ENCODE measurements at places on chromosomes 1 and 21. TPM values are rescaled to one million over a fixed set of nuclear protein-coding genes. Genes with fewer than 3 reads are reported as not detected.

The CBR3 gene
- polyA plus RNA-seq, result 8.0 TPM

The OR2T35 gene
- not detected for polyA plus RNA-seq

The BATF3 gene
- polyA plus RNA-seq, result 0.56 TPM

The DEDD gene
- 29.0 TPM for polyA plus RNA-seq

The PDZK1 gene
- 0.24 TPM for polyA plus RNA-seq

The TCHHL1 gene
- polyA plus RNA-seq, result not detected

GRCh38 chr1:72278461-72278860, 3.9 kb downstream of the NEGR1 start:
- H3K4me1 ChIP-seq, result peaks cover 14% of the 10 kb centered on the region
- no peak overlapping the region for H3K4me3 ChIP-seq
- DNase-seq, result no peak
- H3K27me3 ChIP-seq, result no peaks in the 10 kb centered on the region
- no peaks in the 10 kb centered on the region for H3K36me3 ChIP-seq

DNA sequence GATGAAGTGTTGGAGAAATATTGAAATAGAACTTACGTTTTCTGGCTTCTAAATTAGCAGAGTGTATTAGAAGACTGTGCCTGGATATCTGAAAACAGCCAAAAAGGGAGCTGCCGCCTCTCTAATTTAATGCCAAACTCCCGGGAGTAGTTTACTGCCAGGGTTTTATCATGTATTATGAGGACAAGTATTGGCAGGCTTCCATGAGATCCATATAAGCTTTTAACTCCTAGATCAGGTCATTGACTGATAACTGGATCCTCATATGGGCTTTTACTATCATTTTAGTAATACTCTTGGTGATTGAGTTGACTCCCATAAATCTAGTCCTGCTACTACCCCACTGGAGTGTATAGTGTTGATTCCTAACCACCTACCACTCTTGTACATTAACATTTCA, 178.4 kb upstream of the CXADR start:
- no peak overlapping the region for H3K27ac ChIP-seq
- no peak for DNase-seq
- no peaks in the 10 kb centered on the region for H3K27me3 ChIP-seq
- no peaks in the 10 kb centered on the region for H3K4me1 ChIP-seq
- H3K4me3 ChIP-seq, result no peak overlapping the region

GRCh38 chr1:156746728-156747631, 4.5 kb downstream of the HDGF start:
- peak overlapping the region; percentile 97 for H3K4me3 ChIP-seq
- peaks cover 26% of the 10 kb centered on the region for H3K36me3 ChIP-seq
- peak overlapping the region; percentile 84 for H3K27ac ChIP-seq
- no peaks in the 10 kb centered on the region for H3K27me3 ChIP-seq
- H3K4me1 ChIP-seq, result peaks cover 66% of the 10 kb centered on the region

DNA sequence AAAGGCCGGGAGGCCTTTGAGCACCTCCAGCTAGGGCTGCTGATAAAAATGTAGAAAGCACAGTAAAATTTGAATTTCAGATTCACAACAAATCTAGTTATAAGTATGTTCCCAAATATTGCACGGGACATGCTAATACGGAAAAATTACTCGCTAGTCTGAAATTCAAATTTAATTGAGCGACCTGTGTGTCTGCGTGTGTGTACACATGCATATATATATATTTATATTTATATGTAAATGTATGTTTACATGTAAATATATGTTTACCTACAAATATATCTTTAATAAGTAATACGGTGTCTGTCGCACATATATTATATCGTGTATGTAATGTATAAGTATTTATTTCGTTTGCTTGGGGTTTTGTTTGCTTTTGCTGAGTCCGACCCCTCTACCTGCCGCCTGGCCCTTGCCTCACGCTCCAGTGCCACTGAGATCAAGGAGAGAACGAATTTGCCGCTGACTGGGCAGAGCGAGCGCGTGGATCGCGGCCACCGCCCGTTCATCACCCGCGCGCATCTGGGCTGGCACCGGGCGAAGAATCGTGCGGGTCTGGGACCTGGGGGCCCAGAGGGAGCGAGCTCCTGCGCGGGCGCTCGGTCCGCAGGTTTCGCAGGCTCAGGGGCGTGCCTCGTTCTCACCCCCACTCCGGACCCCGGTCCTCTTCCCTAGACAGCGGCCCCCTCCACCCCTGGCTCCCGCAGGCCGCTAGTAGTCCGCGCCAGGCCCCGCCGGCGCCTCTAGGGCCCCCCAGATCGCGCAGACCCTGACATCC, 534 bp upstream of the WRAP73 start:
- peaks cover 7% of the 10 kb centered on the region for H3K36me3 ChIP-seq
- peaks cover 24% of the 10 kb centered on the region for H3K4me1 ChIP-seq
- H3K27me3 ChIP-seq, result peaks cover 27% of the 10 kb centered on the region
- H3K27ac ChIP-seq, result peak overlapping the region; percentile 80
- no peak for DNase-seq

DNA sequence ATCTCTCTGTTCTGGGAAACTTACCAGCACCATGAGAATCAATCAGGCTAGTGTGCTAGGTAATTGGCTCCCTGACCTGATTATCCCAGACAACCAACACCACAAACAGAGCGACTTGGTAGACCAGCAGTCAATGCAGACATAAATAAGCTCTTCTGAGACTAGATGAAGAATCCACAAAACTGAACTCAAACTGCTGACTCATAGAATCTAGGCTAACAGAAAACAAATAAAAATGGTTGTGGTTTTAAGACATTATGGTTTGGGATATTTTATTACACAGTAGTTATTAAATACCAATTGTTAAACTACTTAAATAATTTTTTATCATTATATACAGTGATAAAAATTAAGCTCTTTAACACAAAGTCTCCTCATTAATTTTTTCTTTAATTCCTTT, 535.7 kb downstream of the COL11A1 start:
- H3K27me3 ChIP-seq, result no peaks in the 10 kb centered on the region
- DNase-seq, result no peak
- H3K27ac ChIP-seq, result no peak overlapping the region
- H3K4me3 ChIP-seq, result no peak overlapping the region
- no peaks in the 10 kb centered on the region for H3K36me3 ChIP-seq

- no peaks in the 10 kb centered on the region for H3K36me3 ChIP-seq
- no peak for DNase-seq
- H3K4me3 ChIP-seq, result no peak overlapping the region
- peaks cover 12% of the 10 kb centered on the region for H3K27me3 ChIP-seq
- H3K27ac ChIP-seq, result no peak overlapping the region
Measured at GRCh38 chr21:30953605-30954004, 72.2 kb upstream of the KRTAP11-1 start.

- peak overlapping the region; percentile 75 for H3K27ac ChIP-seq
- no peaks in the 10 kb centered on the region for H3K36me3 ChIP-seq
- H3K4me3 ChIP-seq, result no peak overlapping the region
- no peak for DNase-seq
- no peaks in the 10 kb centered on the region for H3K27me3 ChIP-seq
- H3K4me1 ChIP-seq, result peaks cover 10% of the 10 kb centered on the region
Measured at GRCh38 chr1:155202731-155203515, 4.8 kb downstream of the THBS3 start.

DNA sequence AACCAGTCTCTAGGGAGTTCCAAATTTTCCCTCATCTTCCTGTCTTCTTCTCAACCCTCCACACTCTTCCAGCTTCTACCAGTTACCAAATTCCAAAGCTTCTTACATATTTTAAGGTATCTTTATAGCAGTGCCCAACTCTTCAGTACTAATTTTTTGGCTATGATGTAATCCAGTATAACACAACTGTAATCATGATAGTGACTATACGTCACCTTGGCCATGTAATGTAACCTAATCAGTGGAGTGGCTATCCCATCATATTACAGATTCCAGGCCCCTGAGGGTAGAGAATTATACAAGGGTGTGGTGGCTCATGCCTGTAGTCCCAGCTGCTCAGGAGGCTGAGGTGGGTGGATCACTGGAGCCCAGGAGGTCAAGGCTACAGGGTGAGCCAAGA, 143.2 kb downstream of the CLEC20A start:
- H3K27ac ChIP-seq, result no peak overlapping the region
- no peaks in the 10 kb centered on the region for H3K4me1 ChIP-seq
- H3K27me3 ChIP-seq, result peaks cover 14% of the 10 kb centered on the region
- H3K36me3 ChIP-seq, result no peaks in the 10 kb centered on the region
- no peak for DNase-seq

DNA sequence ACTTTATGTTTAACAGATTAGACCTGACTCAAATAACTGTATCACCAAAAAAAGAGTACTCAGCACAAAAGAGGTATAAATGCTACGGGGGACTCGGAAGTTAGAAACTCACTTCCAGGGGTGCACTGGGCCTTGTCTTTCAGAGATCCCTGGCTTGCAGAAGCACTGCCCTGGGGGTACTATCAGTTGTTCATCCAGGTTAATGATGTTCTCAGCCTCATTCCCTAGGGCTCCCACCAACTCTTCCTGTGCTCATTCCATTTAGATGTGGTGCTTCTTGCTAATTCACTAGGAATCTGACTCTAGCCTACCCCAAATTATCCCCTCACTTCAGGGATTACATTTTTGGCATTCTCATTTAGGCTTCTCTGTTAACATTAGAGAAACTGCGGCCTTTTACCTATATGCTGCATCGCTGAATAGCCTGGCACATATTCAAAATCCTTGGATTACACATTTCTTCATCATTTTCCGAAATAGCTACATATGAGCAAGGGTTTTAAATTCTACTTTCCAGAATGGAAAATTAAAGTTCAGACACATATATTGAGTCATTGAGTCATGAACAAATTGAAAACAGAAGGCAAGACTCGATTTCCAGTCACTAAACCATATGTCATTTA, 338.5 kb downstream of the KCTD3 start:
- H3K4me3 ChIP-seq, result no peak overlapping the region
- DNase-seq, result no peak
- no peaks in the 10 kb centered on the region for H3K27me3 ChIP-seq
- no peaks in the 10 kb centered on the region for H3K36me3 ChIP-seq
- no peaks in the 10 kb centered on the region for H3K4me1 ChIP-seq
- H3K27ac ChIP-seq, result no peak overlapping the region

- H3K27me3 ChIP-seq, result no peaks in the 10 kb centered on the region
Measured at GRCh38 chr1:173222149-173223030, 15.3 kb upstream of the TNFSF4 start.

- no peak overlapping the region for H3K4me3 ChIP-seq
- DNase-seq, result no peak
- H3K36me3 ChIP-seq, result no peaks in the 10 kb centered on the region
- no peak overlapping the region for H3K27ac ChIP-seq
Measured at GRCh38 chr1:242185731-242186130, 186.8 kb upstream of the MAP1LC3C start.

- no peaks in the 10 kb centered on the region for H3K36me3 ChIP-seq
- H3K27ac ChIP-seq, result no peak overlapping the region
- no peak for DNase-seq
- H3K4me1 ChIP-seq, result peaks cover 2% of the 10 kb centered on the region
Measured at GRCh38 chr1:177947623-177948022, 22.2 kb downstream of the SEC16B start.

- H3K27ac ChIP-seq, result no peak overlapping the region
- DNase-seq, result no peak
- H3K4me3 ChIP-seq, result no peak overlapping the region
- no peaks in the 10 kb centered on the region for H3K36me3 ChIP-seq
- peaks cover 4% of the 10 kb centered on the region for H3K4me1 ChIP-seq
Measured at GRCh38 chr1:19000065-19000464, 43.6 kb upstream of the IFFO2 start.

DNA sequence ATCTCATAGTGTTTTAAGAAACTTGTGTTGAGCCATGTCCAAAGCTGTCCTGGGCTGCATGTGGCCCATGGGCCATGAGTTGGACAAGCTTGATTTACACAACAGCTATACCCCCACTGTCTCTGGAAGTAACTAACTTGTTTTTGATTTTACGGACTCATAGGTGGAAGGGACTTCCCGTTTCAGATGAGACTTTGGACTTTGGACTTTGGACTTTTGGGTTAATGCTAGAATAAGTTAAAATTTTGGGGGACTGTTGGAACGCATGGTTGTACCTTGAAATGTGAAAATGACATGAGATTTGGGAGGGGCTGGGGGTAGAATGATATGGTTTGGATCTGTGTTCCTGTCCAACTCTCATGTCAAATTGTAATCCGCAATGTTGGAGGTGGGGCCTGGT, 52.6 kb upstream of the ZSWIM5 start:
- H3K27ac ChIP-seq, result no peak overlapping the region
- H3K27me3 ChIP-seq, result peaks cover 4% of the 10 kb centered on the region
- H3K4me1 ChIP-seq, result no peaks in the 10 kb centered on the region
- peaks cover 5% of the 10 kb centered on the region for H3K36me3 ChIP-seq
- no peak overlapping the region for H3K4me3 ChIP-seq
- no peak for DNase-seq

- no peaks in the 10 kb centered on the region for H3K27me3 ChIP-seq
- H3K4me1 ChIP-seq, result peaks cover 19% of the 10 kb centered on the region
- no peak overlapping the region for H3K4me3 ChIP-seq
Measured at GRCh38 chr1:246111570-246111969, 395.5 kb downstream of the SMYD3 start.

- H3K27ac ChIP-seq, result no peak overlapping the region
- peaks cover 12% of the 10 kb centered on the region for H3K4me1 ChIP-seq
- peaks cover 44% of the 10 kb centered on the region for H3K27me3 ChIP-seq
- H3K36me3 ChIP-seq, result no peaks in the 10 kb centered on the region
- no peak overlapping the region for H3K4me3 ChIP-seq
Measured at GRCh38 chr1:182608845-182609610, 4.8 kb upstream of the RGS16 start.

- H3K27ac ChIP-seq, result peak overlapping the region; percentile 95
- DNase-seq, result no peak
- peaks cover 15% of the 10 kb centered on the region for H3K36me3 ChIP-seq
Measured at GRCh38 chr1:9558271-9558945, 19.1 kb downstream of the SLC25A33 start.

DNA sequence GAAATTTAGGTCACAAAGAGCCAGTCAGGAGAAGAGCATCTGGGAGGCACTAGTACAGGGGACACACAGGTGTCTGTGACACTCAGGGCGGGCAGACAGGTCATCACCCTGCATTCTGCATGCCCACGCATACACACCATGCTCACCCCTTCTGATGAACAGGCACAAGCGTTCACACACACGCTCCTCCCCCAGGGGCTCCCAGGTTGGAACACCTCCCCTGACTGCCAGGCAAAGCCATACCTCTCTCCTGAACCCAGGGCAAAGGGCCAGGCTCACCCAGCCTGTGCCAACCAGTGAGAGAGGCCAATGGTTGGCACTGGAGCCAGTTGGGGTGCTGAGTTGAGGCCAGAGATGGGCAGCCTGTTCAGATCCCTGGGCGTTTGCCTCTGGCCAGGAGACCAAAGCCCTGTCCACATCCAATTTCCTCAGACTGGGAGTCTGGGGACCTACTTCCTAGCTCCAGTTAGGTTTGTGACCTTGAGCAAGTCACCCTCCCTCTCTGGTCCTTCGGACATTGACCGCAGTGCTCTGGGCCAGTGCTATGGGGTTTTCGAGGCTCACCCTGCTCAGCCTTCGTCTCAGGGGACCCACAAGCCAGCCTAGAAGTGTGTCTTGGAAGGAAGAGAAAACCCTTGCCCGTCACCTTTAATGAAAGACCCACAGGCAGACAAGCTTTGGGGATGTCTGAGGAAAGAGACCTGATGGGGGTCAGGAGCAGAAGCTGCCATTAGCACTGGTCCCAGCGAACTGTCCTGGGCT, 5.8 kb upstream of the LAD1 start:
- no peaks in the 10 kb centered on the region for H3K27me3 ChIP-seq
- no peak overlapping the region for H3K4me3 ChIP-seq
- H3K4me1 ChIP-seq, result peaks cover 4% of the 10 kb centered on the region
- DNase-seq, result no peak
- no peak overlapping the region for H3K27ac ChIP-seq
- no peaks in the 10 kb centered on the region for H3K36me3 ChIP-seq

Measured in naive thymus-derived CD8-positive, alpha-beta T cell (primary cell).